ENCODE measurements at places on chromosomes 3 and 15.
A peak's percentile ranks its signal among the peaks of the same experiment; 100 is the strongest.

- no peak for DNase-seq
These were observed 141.7 kb upstream of the MBNL1 start for GRCh38 chr3:152127058-152127457.

- DNase-seq = no peak
These were observed 20.4 kb downstream of the ABI3BP start for GRCh38 chr3:100972867-100973266.

DNA sequence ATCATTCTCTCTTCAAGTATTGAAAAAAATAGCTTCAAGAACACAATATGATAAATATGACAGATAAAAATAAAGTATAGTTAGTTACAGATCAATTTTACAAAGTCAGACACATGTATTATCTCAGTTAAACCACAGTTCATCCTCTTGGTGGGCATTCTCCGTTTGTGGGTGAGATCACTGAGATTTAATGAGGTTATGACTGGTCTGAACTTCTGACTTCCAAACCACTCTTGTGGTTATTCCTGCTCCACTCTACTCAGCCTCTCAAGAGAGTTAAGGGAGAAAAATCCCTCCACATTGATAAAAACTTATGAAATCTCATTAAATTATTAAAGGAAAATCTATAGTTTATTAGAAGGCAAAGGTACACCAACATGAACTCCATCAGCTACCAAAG lies 229.9 kb upstream of the LRTM1 start:
- DNase-seq = no peak

DNA sequence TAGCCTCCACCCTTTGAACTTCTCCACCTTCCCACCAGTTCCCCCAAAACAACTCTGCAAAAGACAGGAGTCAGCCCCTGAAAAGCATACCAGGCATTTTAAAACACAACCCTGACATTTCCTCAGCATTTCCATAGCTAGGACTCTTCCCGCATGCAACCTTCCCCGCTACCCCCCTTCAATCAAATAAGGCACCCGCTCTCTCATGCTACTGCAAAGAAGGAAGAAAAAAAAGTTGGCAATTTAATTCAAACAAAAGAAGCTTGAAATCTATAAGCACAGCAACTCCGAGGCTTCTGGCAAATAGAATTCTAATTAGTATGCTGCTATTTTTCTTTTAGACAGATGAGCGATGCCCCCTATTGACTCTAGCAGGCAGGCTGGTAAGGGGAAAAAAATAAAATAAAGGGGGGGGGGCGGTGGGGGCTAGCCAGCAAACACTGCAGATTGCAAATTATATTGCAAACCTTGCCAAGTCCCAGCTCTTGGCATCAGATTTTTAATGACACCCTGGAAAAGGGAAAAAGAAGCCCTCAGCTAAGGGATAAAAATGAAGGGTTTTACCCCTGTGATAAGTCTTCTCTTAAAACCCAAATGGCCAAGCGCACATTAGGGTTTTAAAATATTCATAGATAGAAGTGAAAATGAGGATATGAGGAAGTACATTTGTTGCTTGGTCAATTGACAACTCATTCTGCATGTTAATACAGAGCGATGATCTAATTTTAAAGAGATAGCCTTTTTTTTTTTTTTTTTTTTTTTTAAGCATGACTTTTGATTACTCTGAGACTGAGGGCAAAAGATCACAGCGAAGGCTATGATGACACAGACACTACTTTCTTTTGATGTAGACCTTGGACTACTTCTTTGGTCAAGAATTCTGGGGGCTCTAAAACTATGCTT lies 255.2 kb downstream of the NR2F2 start:
- no peak for DNase-seq

DNA sequence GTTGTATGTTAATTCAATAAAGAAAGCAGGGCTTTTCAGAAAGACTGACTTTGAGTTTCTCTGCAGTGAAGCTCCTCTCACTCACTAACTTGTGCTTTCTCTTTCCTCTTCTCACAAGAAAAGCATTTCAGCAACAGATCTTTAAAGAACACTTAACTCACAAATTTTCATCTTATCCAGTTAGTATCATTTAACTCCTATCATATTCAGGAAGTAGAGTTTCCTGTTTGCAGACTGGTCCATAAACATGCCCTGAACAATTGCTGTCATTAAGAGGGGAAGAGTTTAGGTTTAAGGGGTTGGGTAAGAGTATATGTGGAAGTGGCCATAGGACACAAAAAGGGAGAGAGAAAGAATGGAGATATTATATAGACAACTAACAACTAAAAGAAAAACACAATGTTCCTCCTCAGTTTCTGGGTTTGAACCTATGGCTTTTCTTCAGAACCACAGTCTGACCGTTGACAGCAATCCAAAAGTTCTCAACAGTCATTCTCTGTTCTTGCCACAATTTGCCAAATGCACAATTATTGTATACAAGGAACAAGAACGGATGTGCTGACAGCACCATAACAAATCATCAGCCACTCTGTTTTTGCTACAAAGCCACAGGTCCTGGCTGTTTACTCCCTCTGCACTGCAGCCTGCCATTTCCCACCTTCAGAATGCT lies 63.9 kb downstream of the CHAC1 start:
- no peak for DNase-seq

DNA sequence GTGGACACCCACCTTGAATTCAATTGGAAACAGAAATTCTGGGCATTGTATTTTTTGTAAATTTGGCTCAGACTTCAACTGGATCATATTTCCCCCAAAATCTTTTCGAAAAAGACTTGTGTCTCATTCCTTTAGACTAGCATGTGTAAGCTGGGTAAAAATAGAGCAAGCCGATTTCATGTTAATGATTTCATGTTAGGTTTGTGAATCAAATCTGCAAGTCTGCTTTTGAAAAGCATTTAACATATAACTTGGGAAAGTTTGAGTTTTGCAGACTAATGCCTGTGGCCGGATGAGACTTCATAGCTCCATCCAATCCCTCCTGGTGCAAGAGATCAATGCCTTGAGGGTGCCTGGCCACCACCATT lies 64.5 kb downstream of the FLNB start:
- DNase-seq = no peak

DNA sequence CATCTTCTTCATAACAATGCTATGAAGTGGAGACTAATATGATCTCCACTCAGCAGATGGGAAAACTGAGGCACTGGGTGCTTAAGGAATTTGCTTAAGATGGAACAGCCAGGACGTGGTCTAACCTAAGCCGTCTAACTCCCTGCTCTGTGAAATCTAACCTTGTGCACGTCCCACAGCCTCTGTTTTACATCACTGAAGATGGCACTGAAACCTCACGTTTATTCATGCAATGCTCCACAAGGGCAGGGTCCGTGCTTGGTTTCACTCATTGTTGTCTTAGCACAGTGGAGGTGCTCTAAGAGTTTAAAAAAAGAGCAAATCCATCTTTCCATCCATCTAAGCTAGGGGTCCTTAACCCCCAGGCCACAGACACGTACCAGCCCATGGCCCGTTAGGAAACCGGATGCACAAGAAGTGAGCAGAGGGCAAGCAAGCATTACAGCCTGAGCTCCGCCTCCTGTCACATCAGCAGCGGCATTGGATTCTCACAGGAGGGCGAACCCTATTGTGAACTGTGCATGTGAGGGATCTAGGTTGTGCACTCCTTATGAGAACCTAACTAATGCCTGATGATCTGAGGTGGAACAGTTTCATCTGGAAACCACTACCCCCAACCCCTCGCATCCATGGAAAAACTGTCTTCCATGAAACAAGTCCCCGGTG lies 118.0 kb downstream of the FOXP1 start:
- no peak for DNase-seq

DNA sequence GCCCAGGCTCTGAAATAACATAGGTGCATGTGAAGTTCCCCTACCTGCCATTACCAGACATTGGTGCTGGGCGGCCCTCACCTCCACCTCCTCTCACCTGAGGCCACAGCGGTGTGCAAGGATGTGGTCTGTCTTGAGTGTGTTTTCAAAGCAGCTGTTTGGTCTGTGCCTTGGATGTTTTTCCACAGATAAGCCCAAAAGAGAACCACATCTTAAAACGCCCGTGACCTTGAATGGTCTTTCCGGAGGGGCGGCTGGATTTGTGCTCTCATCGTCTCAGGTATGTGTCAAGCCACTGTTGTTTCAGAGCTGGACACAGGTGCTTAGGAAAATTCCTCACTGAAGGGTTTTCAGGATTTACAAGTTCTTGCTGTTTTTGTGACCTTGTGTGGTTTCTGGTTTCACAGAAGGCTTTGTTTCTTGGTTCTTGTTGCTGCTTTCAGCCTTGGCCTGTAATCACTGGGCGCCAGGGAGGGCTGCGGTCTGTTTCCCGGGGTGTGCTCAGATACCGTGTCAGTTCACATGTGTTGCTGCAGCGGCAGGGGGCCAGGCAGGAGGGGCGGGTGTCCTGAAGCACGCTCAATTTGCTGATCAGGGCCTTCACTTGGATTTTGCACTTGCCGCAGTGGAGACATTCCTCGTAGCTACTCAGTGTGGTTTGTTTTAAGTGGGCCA lies 128.4 kb downstream of the IGF1R start:
- peak; percentile 10 for DNase-seq

- no peak for DNase-seq
These were observed 26.2 kb downstream of the IFT80 start for GRCh38 chr3:160372780-160373179.

DNA sequence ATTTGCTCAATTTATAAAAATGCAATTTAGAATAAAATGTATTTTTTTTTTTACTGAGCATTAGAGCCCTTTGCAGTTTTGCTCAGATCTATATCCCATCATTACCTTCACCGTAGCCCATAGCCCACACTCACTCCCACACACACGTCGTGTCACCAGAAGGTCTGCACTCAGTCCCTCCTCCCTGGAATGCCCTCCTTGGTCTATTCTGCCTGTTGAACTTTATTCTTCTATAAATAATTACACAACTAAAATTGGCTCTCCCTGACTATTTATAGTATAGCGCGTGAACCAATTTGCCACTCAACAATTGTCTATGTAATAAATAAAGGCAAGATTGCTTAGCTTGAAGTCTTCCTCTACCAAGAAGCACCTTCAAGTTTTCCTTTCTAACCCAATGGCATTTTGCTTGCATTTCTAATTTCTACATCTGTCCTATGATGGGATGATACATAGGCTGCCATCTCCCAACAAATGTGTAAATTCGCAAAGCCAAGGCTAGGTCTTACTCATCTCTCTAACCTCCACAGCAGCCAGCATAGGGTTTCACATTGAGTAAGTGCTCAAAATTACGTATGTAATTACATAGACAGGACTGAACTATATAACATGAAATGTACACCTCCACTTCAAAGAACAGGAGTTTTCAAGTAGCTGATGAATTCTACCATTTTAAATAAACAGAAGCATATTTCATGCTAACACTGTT lies 172.0 kb upstream of the HES1 start:
- no peak for DNase-seq

- DNase-seq = no peak
These were observed 46.6 kb upstream of the GOLGA8J start for GRCh38 chr15:30036036-30036703.

GRCh38 chr15:72998681-72999466 lies 53.4 kb upstream of the NEO1 start:
- no peak for DNase-seq

DNA sequence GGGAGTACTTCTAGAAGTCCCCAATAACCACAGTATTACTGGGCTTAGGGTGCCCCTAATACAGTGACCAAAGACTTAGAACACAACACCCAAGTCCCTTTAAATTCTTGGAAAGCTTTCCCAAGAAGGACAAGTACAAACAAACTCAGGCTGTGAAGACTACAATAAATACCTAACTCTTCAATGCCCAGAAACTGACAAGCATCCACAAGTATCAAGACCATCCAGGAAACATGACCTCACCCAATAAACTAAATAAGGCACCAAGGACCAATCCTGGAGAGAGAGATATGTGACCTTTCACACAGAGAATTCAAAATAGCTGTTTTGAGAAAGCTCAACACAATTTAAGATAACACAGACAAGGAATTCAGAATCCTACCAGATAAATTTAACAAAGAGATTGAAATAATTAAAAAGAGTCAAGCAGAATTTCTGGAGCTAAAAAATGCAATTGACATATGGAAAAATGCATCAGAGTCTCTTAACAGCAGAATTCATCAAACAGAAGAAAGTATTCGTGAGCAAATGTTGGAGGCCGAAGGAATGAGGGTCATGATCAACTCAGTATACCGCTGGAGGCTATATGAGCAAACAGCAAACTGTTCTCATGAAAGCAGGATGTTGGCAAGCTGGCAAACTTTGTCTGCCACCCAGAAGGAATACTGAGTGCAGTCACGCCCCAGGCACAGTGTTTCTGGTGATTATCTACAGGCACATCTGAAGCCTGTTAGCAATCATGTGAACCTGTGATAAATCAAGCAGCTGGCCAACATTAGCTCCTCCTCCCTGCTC lies 87.0 kb upstream of the NECTIN3 start:
- DNase-seq = no peak

DNA sequence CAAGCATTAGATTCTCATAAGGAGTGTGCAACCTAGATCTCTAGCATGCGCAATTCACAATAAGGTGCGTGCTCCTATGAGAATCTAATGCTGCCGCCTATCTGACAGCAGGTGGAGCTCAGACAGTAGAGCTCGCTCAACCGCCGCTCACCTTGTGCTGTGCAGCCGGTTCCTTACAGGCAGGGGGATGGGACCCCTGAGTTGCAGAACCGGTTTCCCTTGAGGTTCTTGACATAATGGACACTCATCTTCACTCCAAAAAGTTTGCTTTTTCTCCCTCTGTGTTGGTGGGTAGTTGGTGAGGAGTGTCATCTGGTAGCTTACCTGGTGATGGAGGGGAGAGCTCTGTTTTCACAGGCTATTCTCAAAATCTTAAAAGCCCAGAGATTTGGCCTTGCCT lies 324.0 kb upstream of the TBL1XR1 start:
- no peak for DNase-seq

DNA sequence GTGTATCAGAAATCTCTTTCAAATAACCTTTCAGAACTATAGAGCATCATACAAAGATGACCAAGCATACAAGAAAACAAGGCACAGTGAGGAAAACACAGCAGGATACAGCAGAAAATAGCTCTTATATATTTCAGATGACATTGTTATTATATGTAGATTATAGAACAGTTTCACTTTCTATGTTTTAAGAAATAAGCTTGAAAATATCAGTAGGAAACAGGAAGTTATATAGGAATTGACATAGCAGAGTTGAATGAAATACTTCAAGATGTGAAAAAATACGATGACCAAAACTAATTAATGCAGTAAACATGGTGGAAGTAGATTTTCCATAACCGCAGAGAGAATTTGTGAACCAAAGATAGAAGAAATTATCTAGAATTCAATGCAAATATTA lies 75.2 kb downstream of the LYSMD4 start:
- DNase-seq = no peak

GRCh38 chr15:70604666-70605315 lies 158.6 kb downstream of the UACA start:
- no peak for DNase-seq

DNA sequence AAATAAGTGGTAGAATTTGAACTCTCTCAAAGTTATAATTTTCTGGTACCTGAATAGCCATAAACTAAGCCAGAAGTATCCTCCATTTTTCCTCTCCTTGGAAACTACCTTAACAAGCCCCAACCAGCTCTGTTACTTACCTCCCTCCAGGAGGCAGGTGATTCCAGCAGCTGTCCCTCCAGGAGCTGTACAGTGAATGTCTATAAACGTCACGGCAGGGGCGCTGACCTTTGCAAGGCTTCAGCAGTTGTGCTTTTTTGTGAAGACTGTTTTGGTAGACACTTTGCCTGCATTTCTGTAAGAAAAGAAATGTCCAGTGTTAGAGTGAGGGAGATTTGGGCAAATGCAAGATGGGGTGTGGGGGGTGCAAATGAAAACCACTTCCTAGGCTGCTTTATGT lies 67.2 kb downstream of the LEO1 start:
- DNase-seq = no peak

Data from activated gamma-delta T cell treated with Interleukin-2 at 50 U/mL for 16 hours (primary cell).